ENCODE measurements at places on chromosomes 12 and 14.
A peak's percentile ranks its signal among the peaks of the same experiment; 100 is the strongest.

- no peak for DNase-seq
Measured at GRCh38 chr12:32230613-32230993, 124.0 kb downstream of the BICD1 start.

GRCh38 chr12:50390316-50390741, 6.1 kb downstream of the FAM186A start:
- no peak for DNase-seq

GRCh38 chr14:35712466-35712865, 96.6 kb downstream of the RALGAPA1 start:
- no peak for DNase-seq

GRCh38 chr12:4240161-4240783, 33.3 kb upstream of the CCND2 start:
- no peak for DNase-seq

- DNase-seq = peak; percentile 19
Measured at GRCh38 chr14:70780396-70781075, 28.8 kb downstream of the MAP3K9 start.

DNA sequence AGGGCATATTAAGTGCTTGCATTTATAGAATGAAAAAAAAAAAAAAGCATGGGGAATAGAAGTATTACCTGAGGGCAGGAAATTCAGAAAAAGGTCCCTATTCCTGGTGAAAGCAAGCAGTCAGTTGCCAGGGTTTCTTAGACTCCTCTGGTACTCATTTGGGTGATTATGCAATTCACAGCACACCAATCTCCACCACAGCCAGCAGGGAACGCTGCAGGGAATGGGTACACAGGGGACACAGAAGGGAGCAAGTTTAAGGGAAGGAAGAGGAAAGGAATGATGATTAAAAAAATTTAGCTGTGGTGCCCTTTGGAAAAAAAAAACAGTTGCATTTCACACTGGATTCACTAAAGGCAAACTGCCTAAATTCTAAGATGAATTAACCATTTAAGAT, 14.2 kb downstream of the BLTP3B start:
- DNase-seq = peak; percentile 28

- no peak for DNase-seq
Measured at GRCh38 chr12:91182636-91183455, at the start of gene DCN. TSS of gene DCN (minus strand) at chr12:91182817. CDS start at chr12:91178552, 4,265 bp downstream.

DNA sequence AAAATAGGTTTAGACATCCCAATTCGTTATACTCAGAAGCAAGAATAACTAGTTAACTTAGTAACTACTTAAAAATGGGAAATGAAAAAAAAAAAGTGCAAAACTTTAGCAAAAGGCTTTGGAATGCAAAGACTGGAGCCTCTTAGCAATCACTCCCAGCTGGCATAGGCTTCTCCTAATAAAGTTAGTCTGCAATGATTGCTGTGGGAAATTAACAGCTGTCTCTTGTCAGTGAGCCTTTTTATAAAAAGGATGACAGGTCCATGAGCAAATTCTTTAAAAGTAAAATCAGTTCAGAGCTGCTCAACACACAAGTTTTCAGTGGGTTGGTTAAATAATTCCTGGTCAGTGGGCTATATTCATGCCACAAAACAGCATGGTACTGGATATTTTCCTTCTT, 7.4 kb upstream of the SYCP3 start:
- no peak for DNase-seq

GRCh38 chr12:44379831-44380230, 496.3 kb downstream of the NELL2 start:
- no peak for DNase-seq

GRCh38 chr12:121957861-121958515, 39.6 kb downstream of the CFAP251 start:
- no peak for DNase-seq

DNA sequence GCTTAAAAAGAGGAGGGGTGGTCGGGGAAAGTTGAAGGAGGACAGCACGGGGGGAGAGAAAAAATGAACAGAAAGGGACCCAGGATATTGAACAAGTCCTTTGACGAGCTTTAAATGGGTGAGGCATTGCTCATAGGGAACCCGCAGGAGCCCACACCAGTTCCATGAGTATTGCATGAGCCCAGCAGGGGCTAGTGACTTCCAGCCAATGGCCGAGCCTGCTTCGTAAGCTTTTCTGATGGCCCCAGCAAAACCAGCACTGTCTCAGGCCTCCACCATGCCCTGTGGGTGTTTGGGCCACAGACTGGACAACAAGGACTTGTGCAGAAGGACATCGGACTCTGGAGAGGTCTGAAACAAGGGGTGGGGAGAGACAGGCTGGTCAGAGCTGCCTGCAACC, 109.5 kb downstream of the ZFP36L1 start:
- peak; percentile 12 for DNase-seq

- peak; percentile 88 for DNase-seq
Measured at GRCh38 chr12:754851-755562, 2.6 kb downstream of the WNK1 start.

Measured in inflammatory macrophage treated with lipopolysaccharide for 1 hour (primary cell).